ENCODE measurements at places on chromosomes 2 and 18.

DNA sequence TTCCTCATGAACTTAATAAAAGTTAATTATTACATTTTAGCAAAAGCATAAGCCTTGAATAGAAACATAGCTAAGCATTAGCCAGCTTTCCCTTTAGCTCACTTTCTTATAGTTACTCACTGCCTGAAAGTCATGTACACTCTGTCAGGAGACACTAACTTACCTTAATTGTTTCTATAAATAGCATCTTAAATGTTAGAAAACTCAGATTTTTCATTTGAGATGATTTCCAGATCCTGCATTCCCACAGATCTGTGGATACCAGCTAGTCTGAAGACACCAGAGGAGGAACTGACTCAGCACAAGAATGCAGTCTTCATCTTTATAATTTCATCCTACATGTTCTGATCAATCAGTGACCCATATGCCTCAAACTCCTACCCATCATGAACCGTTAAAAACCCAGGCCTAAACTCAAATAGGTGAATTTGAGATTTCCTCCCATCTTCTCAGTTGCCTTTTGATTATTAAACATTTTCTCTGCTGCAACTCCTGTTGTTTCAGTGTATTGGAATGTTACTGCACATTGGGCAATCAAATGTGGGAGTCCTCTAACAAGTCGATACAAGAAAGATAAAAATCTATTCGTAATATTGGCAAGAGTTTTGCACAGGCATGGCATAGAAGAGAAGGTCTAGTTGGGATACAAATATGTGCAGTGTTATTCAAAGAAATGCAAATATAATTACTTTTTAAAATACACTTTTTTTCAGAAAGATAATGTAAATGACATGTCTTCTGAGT, 857.4 kb upstream of the CDH2 start:
- DNase-seq, result peak; percentile 31

GRCh38 chr2:189372688-189373257, 68.5 kb upstream of the WDR75 start:
- DNase-seq, result no peak

- DNase-seq, result no peak
These were observed 285.6 kb downstream of the GULP1 start for GRCh38 chr2:188577231-188577630.

DNA sequence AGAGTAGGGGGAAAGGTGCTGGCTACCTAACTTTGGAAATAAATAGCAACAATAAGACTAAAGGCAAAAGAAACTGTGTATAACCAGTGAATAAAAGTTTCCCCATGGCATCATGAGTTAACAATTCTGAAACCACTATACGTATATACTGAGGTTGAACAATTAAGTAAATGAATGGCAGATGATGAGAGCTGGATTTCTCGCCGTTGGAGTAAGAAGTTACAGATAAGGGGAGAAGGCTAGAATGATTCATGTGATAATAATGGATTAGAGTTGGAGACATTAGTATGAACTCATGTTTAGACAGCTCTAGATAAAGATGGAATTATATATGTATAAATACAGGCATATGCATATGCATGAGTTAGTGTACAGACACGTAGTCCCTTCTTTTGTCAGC, 152.7 kb downstream of the UBR3 start:
- peak; percentile 71 for DNase-seq

DNA sequence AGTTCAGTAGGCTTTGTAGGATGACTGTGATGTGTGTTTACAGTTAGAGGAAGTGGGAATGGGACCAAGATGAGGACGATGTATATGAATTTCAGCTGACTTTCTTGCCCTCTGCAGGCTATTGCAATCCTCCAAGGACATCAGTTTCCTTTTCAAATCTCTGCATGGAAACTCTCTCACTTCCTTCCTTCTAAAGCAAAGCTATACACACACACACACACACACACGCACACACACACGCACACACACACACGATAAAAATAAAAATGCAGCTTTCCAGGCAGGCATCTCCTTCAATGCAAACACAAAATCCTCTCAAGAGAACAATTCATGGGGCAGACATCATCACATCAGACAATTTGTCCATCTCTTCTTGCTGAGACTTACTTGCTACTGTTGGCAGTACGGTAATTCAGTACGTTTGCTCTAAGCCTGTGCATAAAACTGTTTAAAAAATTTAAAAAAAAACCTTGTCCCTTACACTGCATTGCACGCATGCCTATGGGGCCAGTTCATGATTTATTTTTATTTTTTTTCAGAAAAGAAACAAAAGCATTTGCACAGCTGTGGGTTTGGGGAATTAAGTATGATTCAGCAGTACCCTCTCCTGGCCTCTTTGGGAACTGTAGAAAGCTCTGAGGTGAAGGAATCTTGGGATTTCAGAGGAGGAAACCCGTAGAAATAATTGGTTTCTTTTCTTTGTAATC, 27.1 kb upstream of the ICOS start:
- peak; percentile 77 for DNase-seq

GRCh38 chr2:232835687-232836208, 34.3 kb upstream of the SNORC start:
- DNase-seq, result no peak

DNA sequence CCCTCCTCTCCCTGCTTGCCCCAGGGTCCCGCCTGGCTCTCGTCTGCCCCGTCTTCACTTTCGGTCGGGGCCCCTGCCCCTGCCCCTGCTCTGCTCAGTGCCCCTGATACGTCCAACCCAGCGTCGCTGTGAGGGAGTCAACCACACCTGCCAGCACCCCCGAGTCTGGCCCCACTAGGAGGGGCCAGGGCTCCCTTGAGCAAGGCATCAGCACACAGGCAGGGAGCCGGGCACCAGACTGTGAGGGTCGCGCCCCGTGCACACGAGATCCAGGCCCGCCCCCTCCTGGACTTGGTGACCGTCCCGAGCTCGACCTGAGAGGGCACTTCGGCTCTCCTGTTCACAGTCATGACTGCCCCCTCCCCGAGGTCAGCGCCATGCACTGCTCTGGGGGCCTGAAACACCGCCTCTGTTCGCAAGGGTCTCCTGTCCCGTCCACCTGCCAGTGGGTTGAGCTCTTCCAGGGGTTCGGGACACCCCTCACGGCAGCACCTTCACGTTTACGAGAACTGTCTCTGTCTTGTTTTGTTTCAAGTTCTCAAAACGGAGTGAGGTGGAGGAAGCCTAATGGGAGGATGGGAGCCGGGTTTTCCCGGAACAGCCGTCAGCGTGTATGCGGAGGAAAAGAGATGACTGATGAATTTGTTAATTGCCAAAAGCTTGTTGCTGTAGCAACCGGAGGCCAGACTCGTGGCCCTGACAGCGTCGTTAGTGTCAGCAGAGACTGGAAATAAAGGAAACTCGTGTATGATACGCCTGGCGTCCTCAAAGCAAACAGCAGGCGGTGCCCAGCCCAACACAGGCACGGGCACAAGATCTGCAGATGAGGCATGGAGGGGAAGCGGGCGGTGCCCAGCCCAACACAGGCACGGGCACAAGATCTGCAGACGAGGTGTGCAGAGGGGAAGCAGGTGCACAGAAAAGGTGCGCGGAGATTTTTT, 48.2 kb upstream of the KCNG2 start:
- DNase-seq, result no peak

DNA sequence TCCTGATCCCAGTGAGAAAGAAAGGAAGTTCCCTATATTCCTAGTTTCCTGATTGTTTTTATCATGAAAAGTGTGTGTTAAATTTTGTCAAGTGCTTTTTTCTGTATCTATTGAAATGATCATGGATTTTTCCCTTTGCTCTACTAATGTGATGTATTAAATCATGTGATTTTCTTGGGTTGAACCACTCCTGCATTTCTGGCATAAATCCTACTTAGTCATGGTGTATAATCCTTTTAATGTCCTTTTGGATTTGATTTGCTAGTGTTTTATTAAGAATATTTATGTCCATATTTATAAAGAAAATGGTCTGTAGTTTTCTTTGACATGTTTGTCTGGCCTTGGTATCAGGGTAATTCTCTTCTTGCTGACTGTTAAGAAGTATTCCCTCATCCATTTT, 87.3 kb upstream of the CNGA3 start:
- no peak for DNase-seq

- DNase-seq, result no peak
These were observed 30.0 kb downstream of the CFAP221 start for GRCh38 chr2:119574108-119574815.

Data from iris pigment epithelial cell (primary cell).